ENCODE measurements at places on chromosomes 5 and 9.

- peak; percentile 46 for DNase-seq
Measured at GRCh38 chr5:78811866-78812265, 163.3 kb upstream of the LHFPL2 start.

GRCh38 chr5:55303238-55303690, 4.2 kb downstream of the DHX29 start:
- no peak for DNase-seq

DNA sequence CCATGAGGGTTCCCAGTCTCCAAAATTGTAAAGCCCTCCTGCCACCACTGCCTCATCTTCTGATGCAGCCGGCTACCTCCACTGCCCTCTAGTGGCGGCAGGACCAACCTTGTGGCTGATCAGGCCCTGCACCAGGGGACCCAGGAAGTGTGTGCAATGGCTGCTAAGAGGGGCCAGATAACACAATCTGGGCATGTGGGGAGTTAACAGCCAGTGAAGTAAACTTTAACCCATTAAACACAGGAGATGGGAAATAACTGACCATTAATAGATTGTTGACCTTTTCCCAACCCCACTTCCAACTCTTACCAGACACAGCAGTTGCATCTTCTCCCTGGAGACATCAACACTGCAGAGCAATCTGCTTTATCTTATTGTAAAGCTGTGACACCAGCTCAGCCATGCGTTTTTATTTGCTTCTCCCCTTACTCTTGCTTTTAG, 63.3 kb downstream of the FREM1 start:
- DNase-seq, result no peak

DNA sequence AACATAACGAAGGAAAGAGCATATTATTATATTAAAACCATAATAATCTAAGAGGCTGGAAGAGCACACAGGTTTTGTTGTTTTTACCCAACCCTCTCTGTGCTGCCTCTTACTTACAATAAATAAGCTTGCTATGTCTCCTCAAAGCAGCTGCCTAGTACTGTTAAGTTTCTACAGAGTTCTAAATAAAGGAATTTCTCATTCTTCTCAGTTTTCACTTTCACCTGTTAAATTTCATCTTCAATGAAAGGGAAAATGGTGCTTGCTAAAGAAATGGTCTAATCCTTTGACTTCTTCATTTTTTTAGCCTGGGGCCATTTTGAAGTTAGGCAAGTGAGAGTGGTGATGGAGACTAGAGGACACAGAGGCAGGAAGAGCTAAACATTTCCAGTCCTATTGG, 396.1 kb downstream of the MAN2A1 start:
- no peak for DNase-seq

GRCh38 chr5:180323941-180324600, 29.1 kb downstream of the GFPT2 start:
- DNase-seq, result no peak

GRCh38 chr9:132383462-132383883, 23.2 kb downstream of the TTF1 start:
- DNase-seq, result no peak

GRCh38 chr5:114636271-114636670, 274.4 kb downstream of the KCNN2 start:
- no peak for DNase-seq

GRCh38 chr5:141780240-141780951, 97.8 kb downstream of the PCDH1 start:
- no peak for DNase-seq

DNA sequence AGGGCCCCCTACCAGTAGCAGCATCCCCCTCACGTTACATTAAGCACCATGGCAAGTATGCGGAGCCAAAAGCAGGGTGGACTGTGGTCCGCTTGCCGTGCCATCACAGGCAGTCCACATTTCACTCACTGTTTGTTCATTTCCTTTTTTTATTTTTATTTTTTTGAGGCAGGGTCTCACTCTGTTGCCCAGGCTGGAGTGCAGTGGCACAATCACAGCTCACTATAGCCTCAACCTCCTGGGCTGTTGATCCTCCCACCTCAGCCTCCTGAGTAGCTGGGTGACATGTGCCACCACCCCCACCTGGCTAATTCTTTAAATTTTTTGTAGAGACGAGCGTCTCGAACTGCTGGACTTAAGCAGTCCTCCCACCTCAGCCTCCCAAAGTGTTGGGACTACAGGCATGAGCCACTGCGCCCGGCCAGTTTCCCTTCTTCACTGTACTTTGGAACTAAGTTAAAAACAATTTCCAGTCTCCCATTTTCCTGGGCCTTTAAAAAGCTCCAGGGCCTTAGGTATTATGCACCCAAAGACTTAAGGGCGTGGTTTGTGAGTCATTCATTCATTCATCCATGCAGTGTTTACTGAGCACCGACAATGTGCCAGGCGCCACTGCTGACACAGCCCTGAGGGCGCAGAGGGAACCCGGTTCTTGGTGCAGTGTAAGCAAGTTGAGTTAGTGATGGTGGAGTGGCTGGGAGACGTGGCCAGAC, 19.9 kb downstream of the PRRX2 start:
- DNase-seq, result no peak

DNA sequence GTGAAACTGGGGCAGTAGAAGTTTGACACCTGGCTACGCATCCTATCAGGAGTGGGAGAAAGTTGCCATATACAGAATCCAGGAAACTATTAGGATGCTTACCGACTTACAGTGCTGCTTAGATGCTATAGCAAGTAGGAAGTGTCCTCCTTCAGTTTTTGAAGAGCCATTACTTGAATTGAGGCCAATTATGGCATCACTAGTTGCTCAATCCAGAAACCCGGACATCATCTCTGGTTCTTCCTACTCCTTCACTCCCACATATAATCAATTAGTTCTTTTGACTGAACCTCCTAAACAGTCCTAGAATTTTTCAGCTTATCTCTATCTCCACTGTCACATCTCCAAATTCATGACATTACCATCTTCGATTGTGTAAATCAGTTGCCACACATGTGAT, 41.8 kb upstream of the UGCG start:
- no peak for DNase-seq

All from muscle of arm (tissue), 14 donors.